ENCODE measurements at places on chromosomes 1 and 21.
A peak's percentile ranks its signal among the peaks of the same experiment; 100 is the strongest.

GRCh38 chr1:234989479-234990327 is 138.9 kb downstream of the TOMM20 start:
- no peak for DNase-seq

DNA sequence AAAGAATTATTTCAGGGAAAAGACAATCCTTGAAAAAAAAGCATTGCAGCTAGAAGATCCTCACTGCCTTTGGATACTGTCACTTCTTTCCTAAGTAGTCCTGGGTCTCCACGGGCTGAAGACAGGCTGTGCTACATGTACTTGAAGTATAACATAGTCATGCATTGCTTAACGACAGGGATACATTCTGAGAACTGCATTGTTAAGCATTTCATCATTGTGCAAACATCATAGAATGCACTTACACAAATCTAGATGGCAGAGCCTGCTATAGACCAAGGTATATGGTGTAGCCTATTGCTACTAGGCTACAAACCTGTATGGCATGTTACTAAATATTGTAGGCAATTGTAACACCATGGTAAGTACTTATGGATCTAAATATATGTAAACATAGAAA is 54.0 kb downstream of the KIAA0040 start:
- DNase-seq = no peak

- peak; percentile 29 for DNase-seq
These were observed 24.8 kb upstream of the ALDH4A1 start for GRCh38 chr1:18927082-18927653.

- DNase-seq = no peak
These were observed 70.6 kb upstream of the NEK7 start for GRCh38 chr1:198086051-198086745.

- no peak for DNase-seq
These were observed 361.9 kb downstream of the HLX start for GRCh38 chr1:221241157-221241556.

- peak; percentile 58 for DNase-seq
These were observed 10.6 kb upstream of the COL6A1 start for GRCh38 chr21:45970674-45971615.

GRCh38 chr1:100811808-100812207 is 82.8 kb downstream of the EXTL2 start:
- no peak for DNase-seq

DNA sequence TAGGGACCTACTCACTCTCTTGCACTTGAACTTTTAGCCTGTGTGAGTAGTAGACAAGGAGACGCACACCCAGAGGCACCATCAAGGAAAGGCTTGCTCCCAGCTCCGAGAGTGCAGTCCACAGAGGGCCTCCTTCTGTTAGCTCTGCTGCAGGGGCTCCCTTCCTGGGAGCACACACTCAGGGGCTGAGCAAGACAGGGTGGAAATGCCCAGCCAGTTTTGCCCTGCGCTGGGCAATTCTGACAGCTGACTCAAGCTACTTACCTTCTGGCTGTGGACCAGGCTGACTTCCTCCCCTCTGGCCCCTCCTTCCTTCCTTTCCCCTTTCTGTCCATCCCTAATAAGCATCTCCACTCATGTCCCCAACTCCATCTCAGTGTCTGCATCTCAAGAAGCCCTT is 449.1 kb downstream of the PTPRU start:
- DNase-seq = no peak

GRCh38 chr1:56788102-56788501 is 31.1 kb downstream of the FYB2 start:
- no peak for DNase-seq

GRCh38 chr21:37862536-37862935 is 53.7 kb downstream of the KCNJ6 start:
- no peak for DNase-seq

- DNase-seq = no peak
These were observed 71.8 kb upstream of the MACF1 start for GRCh38 chr1:39132505-39133339.

DNA sequence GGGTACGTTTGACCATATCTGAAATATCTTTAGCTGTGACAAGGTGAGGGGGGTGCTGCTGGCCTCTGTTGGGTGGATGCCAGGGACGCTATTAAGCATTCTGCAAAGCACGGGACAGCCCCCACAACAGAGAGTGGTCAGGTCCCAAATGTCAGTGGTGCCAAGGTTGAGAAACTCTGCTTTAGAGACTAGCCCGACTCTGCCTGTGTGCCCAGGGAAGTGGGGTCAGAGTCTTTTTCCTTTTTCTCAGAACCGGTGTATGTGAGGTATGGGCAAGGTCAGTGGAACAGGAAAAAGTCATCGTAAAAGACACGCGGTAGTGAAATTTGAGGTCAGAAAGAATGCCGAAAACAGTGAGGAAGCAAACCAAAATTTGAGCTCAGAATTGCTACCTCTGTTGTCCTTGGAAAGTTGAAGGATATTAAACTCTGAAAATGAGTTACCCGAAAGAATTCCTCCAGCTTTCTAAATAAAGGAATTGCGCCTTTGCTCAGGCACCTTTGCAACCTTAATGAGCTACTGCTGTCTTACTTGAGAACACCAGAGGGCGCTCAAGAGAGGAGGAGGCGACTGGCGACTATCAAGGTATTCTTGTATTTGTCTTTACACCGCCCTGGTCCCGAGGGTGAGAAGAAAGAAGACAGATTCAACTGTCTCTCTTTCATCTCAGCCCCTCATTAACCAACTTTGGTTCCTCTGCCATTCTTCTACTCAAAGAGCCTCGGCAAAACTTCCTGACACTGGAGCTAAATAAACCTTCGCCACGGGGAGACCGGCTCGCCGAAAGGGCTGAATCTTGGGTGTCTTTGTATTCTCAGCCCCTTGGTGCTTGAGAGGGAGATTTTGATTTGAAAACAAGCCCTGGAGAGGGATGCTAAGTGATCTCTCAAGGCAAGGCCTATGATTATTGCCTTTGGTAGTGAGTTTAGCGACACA is 85.4 kb upstream of the OLIG2 start:
- DNase-seq = peak; percentile 16

DNA sequence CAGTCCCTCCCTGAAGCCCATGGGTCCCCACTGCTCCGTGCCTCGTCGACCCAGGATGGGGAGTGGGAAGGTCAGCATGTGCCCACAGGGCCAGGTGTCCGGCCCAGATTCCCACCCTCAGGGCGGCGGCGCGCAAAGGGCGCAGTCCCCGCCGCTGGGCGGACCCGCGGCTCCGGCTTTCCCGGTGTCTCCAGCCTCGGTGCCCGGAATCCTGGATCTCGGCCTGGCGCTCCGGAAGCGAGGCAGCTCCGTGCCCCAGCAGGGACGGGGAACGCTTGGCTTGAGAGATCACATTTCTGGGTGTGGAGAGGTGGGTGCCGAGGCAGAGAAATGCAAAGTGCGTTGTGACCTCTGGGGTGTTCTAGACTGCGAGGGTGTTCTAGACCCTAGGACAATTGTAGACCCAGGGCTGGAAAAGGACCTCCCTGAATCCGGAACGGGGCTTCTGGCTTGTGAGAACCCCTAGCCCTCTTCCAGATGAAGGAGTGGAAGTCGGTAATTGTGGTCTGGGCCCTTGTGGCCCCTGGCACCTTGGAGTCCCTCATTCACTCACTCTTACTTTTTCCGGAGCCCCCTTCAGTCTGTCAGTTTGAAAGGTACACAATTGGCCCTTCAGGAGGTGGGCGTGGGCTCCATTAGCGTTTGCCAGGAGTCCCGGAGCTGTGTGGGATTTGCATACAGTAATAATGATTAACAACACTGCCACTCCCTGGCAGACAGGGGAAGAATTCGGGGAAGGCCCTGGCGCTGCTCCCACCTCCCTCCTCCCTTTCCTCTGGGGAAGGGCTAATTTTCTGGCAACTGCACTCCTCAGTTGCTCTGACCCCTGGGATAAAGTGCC is 1.6 kb upstream of the KCND3 start:
- no peak for DNase-seq

GRCh38 chr21:26804895-26805609 is 40.2 kb downstream of the ADAMTS1 start:
- no peak for DNase-seq

DNA sequence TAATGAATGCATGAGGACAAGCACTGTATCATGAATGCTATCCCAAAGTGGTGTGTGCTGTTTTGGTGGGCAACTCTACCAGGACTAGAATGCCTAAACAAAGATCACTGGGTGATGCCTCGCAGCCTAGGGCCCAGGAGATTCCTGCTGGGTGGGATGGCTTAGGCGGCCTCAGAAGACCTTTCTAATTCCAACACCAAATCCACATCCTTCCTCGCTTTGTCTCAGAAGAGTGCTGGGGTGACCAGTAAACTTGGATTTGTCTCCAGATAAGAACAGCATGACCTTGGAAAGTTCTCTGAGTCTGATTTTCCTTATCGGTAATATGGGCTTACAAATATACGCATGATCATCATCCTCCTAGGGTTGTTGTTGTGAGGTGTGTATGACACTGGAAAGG is 76.6 kb downstream of the TLR5 start:
- no peak for DNase-seq

GRCh38 chr1:170290276-170290675 is 144.5 kb downstream of the NTMT2 start:
- no peak for DNase-seq

DNA sequence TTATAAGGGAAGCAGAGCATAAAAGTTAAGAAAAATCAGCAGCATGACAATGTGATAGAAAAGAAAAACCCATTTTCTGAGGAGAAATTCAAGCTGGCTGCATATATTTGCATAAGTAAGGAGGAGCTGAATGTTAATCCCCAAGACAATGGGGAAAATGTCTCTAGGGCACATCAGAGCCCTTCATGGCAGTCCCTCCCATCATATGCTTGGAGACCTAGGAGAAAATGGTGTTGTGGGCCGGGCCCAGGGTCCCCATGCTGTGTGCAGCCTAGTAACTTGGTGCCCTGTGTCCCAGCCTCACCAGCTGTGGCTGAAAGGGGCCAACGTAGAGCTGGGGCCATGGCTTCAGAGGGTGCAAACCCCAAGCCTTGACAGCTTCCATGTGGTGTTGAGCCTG is 100.6 kb upstream of the PLPPR4 start:
- DNase-seq = no peak

DNA sequence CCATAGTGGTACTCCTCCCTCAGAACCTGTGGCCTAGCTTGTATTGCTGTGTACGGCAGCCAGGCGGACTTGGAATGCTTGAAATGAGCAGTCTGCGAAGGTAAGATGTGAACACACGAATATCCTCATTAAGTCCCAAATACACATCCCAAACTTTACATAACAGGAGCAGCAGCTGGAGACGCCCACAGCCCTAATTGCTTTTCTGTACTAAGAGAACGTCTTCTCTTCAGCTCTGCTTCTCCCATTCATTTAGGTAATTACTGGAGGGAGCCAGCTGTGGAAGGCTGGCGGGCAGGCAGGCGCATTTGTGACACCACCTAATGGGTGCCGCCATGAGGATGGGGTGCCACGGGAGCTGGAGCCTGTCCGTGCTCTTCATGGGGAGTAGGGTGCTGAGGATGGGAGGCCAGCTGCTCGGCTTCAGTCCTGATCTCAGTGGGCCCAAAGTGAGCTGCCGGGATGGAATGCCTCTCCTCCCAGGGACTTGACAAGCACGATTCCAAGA is 66.6 kb upstream of the POU3F1 start:
- DNase-seq = no peak

DNA sequence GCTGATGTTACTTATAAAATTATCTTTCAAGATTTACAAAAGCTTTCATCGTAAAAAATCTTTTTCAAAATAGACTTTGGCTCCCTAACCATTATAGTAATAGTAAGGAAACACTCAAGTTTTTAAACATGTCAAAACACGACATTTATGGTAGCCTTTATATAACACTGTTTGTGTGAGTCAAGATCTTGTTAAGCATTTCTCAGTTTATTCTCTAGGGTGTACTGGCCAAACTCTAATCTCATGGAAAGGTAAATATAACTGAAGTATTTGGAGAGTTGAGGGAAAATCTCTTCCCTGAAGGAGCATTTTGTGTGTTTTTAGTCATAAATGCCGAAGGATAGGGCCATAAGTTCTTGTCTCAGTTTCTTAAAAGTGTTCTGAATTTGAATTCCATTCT is 790.9 kb upstream of the NCAM2 start:
- DNase-seq = no peak

DNA sequence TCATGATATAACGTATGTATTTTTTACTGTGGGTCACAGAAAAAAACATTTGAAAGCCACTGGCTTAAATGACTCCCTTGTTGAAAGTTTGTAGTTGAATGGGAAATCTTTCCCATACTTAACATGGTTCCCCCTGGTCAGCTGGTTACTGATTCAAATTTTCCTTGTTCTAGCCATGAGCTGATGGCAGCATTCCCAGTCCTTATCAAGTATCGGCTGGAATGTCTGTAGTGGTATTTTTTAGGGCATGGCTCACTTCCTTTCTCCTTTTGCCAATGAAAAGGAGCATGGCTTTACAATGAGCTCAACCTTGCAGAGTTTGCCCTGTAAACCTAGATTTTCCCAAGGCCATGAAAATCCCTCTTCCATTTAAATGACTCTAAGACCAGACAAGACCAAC is 55.7 kb downstream of the GIPC2 start:
- DNase-seq = no peak

DNA sequence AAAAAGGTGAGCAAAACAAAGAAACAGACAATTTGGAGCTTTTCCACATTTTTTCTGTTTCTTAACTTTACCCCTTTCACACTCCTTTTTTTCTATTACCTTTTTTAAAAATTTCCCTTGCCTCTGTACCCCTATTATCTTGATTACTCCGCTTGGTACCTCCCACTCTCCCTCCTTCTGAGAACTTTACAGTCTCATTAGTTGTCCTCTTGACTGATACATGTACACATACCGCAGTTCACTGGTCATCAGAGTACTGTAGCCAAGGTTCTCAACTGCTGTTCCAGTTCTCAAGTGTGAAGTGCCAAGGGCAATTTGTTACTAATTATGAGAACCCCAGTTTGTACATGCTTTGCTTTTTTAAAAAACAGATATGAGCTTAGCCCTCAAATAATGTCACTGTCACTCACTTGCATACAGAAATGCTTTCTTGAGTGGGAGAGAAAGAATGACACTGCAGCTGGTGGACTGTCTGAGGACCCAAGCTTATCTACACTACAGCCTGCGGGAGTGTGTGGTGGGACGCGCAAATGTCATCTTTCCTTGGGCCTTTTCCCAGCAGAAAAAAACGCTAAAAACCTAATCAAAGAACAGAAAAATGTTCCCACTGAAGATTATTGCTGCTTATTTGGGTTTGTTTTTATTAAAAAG is 160.8 kb downstream of the DISP1 start:
- no peak for DNase-seq

DNA sequence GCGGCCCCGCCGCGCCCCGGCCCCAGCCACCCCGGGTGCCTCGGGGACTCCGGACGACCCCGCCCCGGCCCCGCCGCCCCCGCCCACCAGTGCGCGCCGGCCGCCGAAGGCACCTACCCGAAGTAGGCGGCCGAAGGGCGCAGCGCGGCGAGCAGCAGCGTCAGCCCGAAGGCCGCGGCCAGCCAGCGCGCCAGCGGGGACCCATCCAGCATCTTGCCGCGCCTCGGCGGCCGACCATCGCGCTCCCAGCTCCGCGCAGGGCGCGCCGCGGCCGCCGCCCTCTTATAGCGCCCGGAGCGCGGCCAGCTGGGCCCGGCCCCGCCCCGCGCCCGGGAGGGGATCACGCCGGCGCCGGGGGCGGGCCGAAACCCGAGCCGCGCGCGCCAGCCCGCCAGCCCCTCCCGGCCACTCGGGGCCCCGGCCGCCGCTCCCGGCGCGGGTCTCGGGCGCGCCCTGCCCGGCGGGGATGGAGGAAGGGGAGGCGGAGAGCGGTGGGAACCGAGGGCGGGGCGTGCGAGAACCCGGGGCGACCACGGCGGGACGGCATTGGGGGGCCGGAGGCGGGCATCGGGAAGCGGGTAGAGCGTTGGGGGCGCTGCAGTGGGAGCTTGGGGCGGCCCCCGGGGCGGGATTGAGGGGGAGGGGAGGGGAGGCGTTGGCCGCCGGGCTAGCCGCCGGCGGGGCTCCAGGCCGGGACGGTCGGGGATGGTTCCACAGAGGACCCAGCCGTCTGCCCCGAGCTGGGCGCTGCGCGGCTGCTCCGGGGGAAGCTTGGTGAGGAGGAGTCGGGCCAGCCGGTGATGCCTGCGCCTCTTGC is at the start of gene WNT9A:
Gene WNT9A (minus strand): TSS at position 257 of the 817 bp plus-strand sequence. CDS start 45 bp downstream, at position 212.
- DNase-seq = no peak
